NCI-H187 (cell line): ENCODE measurements at places on chromosomes 3 and 15.

- DNase-seq: no peak
These were observed 896.8 kb downstream of the ROBO1 start for GRCh38 chr3:78871048-78871447.

- DNase-seq: no peak
These were observed 23.0 kb downstream of the CMTM7 start for GRCh38 chr3:32414522-32415202.

DNA sequence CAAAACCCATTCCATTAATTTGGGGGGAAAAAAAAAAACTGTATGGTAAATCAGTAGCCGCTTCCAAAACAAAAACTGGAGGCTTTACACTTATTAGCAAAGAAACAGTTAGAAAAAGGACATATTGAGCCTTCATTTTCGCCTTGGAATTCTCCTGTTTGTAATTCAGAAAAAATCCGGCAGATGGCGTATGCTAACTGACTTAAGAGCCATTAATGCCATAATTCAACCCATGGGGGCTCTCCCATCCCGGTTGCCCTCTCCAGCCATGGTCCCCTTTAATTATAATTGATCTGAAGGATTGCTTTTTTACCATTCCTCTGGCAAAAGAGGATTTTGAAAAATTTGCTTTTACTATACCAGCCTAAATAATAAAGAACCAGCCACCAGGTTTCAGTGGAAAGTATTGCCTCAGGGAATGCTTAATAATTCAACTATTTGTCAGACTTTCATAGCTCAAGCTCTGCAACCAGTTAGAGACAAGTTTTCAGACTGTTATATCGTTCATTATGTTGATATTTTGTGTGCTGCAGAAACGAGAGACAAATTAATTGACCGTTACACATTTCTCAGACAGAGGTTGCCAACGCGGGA lies 9.4 kb upstream of the RPL24 start:
- no peak for DNase-seq

GRCh38 chr15:77851691-77852090 lies 219.0 kb upstream of the LINGO1 start:
- no peak for DNase-seq

GRCh38 chr3:167780214-167780883 lies 44.8 kb downstream of the SERPINI1 start:
- no peak for DNase-seq

GRCh38 chr15:62469478-62469873 lies 304.4 kb upstream of the C2CD4B start:
- no peak for DNase-seq

GRCh38 chr3:41148478-41148877 lies 50.8 kb upstream of the CTNNB1 start:
- no peak for DNase-seq

GRCh38 chr3:112735926-112736325 lies 95.0 kb upstream of the CCDC80 start:
- DNase-seq: no peak

- DNase-seq: no peak
These were observed 17.2 kb upstream of the PRICKLE2 start for GRCh38 chr3:64242435-64242834.

DNA sequence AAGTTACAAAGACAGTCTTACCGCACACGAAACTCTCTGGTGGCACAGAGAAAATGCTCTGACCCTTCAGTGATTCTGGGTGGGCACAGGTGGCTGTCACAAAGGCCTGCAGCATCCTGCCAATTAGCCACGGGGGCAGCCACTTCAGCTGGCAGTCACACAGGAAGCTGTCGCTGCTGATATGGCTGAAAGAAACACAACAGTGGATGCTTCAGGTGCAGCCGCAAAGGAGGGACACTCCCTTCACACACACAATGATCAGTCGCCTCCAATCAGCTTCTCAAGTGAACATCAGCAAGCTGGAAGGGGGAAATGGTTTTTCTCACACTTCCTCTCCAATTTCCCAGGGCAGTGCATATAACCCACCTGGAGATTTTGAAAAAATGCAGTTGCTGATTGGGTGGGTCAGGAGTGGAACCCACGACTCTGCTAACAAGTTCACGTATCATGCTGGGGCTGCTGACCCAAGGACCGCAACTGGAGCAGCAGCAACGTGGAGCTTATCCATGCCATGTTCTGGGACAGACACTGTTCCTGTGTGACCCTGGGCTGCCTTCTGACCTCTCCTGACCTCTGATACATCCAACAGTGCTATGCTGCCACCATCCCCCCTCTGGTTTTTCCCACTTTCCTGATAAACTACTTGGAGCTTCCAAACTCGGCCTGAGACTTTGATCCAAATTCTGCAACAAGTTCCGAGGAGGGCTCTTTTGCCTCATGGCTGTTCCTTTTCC lies 106.6 kb downstream of the LRIG1 start:
- DNase-seq: no peak

- no peak for DNase-seq
These were observed 14.5 kb upstream of the PRKCI start for GRCh38 chr3:170207717-170208116.

DNA sequence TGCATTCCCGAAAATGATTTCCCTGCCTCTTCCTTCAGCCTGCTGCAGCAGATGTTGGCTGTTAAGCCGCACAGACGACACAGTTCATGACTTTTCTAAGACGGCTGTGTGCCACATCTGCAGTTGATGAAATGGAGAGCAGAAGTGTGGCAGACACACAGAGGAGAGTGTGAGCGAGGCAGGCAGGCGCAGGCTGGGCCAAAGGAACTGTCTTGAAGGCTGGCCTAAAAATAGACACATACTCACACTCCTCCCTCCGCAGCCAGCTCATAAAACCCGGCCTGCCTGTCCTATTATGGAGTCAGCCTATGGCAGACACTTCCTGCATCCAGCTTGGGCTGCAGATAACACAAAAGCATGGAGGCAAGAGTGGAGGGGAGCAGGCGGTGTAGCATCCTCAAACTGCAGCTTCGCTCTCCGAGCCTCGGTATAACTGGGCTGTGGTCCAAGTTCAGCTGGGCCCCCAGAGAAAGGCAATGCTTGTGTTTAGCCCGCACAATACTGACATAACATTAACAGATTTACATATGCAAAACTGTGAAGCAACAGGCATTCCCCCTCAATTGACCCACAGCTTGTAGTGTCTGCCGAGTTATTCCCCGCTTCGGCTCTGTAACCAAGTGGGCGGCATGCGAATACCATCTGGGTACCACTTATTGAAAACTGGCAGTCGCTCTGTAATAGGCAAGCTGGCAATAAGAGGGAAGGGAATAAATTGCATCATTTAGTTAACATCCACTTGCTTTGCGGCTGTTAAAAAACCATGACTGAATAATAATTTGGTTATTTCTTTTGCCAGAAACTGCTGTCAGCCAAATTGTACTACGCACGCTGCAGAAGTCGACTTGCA lies 40.8 kb downstream of the FOXP1 start:
- peak; percentile 43 for DNase-seq

GRCh38 chr15:47194718-47195117 lies 522.6 kb upstream of the SEMA6D start:
- DNase-seq: no peak

- DNase-seq: no peak
These were observed 2.5 kb upstream of the IRAK2 start for GRCh38 chr3:10162185-10162584.

DNA sequence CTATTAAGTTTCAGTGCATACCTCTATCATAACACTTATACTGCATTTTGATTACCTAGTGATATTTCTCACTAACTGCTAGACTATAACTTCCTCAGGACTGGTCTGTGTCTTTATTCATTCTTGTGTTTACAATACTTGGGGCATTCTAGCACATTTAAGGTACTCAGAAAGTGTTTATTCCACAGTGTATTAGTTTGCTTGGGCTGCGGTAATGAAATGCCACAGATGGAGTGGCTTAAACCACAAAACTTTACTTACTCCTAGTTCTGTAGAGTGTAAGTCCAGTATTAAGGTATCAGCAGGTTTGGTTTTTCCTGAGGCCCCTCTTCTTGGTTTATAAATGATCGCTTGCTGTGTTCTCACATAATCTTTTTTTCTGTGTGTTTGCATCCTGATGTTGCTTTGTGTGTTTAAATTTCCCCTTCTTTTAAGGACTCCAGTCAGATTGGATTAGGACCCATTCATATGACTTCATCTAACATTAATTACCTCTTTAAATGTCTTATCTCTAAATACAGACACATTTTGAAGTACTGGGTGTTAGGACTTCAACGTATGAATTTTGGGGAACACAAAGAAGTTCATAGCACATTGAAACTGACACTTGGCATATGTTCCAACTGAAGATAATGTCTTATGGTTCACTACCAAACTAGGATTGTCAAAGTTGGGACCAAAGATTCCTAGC lies 23.9 kb downstream of the RNF111 start:
- no peak for DNase-seq

DNA sequence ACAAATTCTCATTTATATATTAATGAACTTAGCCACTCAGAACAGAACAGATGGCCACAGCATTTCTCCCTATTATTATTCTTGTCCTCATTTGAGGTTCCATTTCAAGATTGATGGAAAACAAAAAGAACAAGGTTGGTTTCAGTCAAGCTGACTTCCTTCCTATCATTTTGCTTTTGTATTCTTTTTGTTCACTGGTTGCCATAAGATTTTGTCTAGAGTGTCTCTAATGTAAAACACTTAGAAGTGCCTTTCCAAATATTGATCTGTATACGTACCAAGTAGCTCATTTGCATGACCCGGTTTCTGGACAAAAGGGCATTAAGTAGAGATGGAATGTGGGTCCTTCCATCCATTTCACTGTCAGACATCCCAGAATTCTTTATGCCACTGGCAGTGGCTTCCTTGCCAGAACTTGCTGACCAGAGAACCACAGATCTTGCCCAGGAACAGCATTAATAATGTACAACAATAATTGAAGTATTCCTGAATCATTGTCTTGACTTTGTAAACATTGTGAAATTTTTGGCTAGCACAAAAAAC lies 63.8 kb downstream of the PEX5L start:
- DNase-seq: no peak
